ENCODE measurements at places on chromosomes 11 and 22. TPM values are rescaled to one million over a fixed set of nuclear protein-coding genes. Genes with fewer than 3 reads are reported as not detected.

DNA sequence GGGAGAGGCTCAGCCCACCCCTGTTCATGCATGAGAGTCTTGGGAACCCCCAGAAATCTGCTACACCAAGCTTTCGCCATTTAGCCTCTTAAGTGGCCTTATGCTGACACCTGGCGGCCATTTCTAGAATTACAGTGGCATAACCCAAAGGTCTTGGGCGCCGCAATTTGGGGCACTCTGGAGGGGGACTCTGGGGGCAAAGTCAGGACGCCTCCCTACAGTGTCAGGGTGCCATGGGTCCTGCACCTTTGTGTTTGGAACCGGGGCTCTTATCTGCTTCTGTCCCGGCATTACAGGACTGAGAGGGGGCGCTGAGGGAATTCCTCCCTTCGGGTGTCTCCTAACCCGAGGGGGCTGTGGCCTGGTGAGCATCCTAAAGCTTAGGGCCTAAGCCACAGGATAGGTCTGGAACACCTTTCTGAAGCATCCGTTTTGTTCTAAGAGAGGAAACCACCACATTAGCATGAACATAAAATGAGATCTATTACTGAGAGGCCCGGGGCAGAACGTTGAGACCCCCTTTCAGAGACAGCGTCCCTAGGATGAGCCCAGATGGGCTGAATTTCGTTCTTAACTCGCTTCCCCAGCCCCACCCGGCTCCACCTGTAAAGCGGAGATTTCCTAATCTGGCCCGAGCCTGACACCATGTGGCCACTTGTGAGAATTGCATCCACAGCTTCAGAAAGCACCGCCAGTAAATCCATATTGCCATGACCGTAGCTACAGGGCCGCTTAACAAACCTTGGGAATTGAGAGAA is 9.3 kb downstream of the INS start:
- peak; percentile 84 for DNase-seq

TH gene
- not detected for total RNA-seq

DNA sequence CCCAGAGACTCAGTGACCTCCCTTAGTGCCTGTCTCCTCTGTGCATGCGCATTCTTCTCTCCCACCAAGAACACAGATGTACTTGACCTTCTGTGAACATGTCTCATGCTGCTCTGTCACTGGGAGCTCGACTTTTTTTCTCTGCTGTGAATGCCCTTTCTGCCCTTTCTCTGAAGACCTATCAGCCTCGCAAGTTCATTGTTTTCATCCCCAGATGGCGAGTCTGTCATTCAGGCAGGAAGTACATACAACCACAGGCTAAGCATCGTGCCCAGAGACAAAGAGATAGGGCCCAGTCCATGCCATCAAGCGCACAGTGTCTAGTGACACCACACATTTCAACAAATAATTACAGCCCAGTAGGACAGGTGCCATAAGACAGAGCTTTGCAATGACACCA is 50.4 kb upstream of the RAB1B start:
- DNase-seq: no peak

- peak; percentile 18 for DNase-seq
Observed at GRCh38 chr11:77073328-77074001, 6.7 kb downstream of the CAPN5 start.

DNA sequence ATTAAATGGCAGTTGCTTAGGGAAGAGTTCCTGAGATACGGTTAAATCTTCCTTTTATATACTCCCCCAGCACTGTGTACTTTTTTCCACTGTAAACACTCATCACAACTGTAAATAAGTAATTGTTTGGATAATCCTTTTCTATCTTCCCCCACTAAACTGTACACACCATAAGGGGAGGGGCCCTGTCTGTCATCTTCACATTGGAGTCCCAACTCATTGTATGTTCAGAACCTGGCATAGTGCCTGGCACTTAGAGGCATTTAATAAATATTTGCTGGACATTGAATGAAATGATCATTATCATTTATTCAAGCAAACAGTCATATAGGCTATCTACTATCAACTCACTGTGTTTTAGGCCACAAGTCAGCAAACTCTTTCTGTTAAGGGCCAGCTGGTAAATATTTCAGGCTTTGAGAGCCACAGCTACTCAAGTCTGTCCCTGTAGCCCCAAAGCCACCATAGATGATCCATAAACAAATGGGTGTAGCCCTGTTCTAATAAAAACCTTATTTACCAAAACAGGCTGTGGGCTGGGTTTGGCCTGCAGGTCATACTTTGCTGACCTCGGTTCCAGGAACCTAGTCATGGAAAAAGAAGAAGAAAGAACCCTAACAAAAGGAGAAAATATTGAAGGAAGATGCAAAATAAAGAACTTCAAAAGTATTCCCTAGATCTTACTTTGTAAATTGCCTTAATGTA is 70.0 kb downstream of the AMOTL1 start:
- no peak for DNase-seq

DNA sequence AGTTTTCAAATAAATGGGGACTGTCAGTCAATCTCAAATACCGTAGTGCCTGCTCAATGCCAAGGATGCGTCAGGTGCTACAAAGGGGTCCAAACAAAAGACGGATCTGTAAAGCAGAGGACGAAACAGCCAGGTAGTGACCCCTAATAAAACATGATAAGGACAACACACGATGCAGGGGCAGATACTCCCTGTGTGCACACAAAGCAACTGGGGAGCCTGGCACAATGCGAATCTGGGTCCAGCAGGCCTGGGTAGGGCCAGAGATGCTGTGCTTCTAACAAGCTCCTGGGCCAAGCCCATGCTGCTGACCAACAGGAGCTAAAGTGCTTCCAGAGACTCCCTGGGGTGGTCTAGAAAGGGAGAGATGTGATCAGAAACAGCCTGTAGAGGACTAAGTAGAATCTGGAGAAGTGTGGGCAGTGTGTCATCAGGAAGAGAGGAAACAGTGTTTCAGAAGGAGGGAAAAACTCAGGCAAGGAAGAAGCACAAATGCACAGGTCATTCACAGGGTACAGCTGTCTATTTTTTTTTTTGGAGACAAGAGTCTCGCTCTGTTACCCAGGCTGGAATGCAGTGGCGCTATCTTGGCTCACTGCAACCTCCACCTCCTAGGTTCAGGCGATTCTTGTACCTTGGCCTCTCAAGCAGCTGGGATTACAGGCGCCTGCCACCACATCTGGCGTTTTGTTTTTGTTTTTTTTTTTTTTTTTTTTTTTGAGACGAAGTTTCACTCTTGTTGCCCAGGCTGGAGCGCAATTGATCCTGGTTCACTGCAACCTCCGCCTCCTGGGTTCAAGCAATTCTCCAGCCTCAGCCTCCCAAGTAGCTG is 74.5 kb downstream of the MICAL3 start:
- DNase-seq: no peak

- no peak for DNase-seq
Observed at GRCh38 chr11:61113201-61113600, 10.9 kb downstream of the CD5 start.

DNA sequence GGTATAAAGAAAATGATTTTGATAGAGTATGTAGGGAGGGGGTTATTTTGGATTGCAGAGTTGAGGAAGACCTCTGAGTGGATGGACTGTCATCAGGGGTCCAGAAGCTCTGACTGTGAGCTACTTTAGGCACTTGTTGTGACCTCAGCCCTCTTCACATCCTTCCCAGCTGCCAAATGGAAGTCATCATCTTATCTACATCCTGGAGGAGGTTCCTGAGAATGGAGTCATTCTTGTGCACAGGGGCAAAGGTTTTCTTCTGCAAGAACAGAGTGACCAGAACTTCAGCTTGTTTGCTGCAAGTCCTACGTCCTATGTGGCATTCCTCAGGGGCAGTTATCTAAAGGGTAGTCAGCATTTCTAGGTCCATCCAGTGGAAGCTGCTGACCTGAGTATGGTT is 393.8 kb downstream of the AASDHPPT start:
- no peak for DNase-seq

DNA sequence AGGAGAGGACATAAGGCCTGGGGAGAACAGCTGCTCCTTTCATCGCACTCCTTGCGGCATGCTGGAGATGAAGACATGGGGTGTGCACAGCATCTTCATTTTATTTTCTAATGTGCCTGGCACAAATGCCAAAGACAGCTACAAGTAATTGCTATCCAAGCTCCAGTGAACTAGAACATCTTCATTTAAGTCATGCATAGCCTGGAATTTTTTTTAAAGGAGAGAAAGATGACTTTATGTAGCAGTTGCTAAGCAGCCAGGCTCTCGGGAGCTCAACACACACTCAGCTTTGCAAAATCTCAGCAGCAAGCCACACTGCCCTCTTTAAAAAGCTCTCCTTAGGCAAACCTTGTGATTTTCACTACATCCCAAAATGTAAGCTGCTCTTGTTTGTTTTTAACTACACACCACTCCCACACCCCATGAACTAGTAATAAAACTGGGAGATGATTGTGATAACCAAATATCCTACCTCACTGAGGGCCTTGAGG is 164.5 kb upstream of the POU2AF2 start:
- no peak for DNase-seq

CABP4 gene
- total RNA-seq: not detected

KRTAP5-9 gene
- not detected for total RNA-seq

KRTAP5-11 gene
- not detected for total RNA-seq

- DNase-seq: no peak
Observed at GRCh38 chr11:10599388-10600175, 31.1 kb upstream of the LYVE1 start.

DNA sequence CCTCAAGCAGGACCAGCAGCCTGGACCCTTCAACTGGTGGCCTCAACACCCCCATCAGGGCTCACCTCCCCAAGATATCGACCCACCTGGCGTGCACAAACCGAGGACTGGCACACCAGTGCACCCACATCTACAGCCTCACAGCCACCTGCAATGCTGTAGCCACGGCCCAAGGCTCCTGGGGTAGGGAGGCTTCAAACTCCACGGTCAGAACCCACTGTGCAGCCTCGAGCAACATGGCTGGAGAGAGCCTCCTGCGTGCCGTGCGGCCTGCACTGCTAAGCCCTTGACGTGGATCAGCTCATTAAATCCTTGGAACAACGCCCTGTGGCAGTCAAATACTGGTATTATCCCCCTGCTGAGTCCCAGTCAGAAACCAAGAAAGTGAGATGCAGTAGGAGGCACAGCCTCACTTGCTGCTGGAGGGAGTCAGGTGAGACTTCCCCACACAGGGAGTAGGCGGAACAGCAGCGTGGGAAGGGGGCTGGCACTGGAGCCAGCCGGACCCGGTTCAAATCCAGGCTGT is 4.6 kb downstream of the CARD10 start:
- no peak for DNase-seq

DNA sequence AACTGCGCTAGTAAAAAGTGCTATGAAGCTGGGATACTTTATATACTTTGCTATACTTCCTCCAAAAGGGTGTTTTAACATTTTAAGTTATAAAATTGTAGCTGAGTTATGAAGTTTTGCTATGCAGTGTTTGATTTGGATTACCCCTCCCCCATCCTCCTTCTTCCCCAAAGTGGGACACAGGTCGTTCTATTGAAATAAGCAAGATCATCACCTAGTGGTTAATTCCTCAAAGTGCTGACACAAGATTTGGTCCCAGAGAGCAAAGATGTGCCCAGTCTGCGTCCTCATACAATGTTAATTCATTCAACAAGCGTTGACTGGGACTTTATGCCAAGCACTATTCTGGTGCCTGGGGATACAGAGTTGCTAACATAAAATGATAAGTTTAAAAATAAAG is 78.5 kb downstream of the SPON1 start:
- no peak for DNase-seq

- no peak for DNase-seq
Observed at GRCh38 chr11:27242591-27242990, 120.4 kb downstream of the CCDC34 start.

CCDC188 gene
- total RNA-seq: not detected

- no peak for DNase-seq
Observed at GRCh38 chr22:39299829-39300178, 19.6 kb downstream of the RPL3 start.

DNA sequence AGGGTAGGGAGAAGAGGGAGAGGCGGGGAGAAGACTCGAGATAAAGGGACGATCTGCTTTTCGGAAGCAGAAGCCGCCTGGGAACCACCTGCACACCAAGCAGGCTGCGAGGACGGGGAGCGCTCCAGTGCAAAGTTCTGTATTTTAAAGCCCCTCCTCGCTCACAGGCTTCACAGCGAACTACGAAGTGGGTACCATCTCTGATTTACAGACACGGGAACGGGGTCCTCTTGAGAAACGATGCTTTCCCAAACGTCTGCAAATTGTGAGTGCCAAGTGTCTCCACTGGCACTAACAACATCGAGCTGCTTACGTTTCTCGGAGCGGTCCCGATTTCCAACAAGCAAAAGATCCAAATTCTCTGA is 700 bp upstream of the STX3 start:
- no peak for DNase-seq

- peak; percentile 77 for DNase-seq
Observed at GRCh38 chr11:118068206-118068944, 8.5 kb upstream of the TMPRSS4 start.

Measured in H9 (cell line).